ENCODE measurements at places on chromosomes 4 and X. TPM values are rescaled to one million over a fixed set of nuclear protein-coding genes. Genes with fewer than 3 reads are reported as not detected.

The NAA11 gene
- not detected for total RNA-seq

The ANAPC4 gene
- total RNA-seq: 26.1 TPM

The CDS1 gene
- 0.17 TPM for total RNA-seq

The IGSF1 gene
- not detected for total RNA-seq

The TLR1 gene
- total RNA-seq: 1.5 TPM

The UCP1 gene
- total RNA-seq: not detected

The POF1B gene
- total RNA-seq: 0.22 TPM

The ENOPH1 gene
- total RNA-seq: 69.2 TPM

The NCAPG gene
- total RNA-seq: 76.7 TPM

The EGF gene
- total RNA-seq: not detected

The VSIG1 gene
- total RNA-seq: 1.1 TPM

The DSPP gene
- not detected for total RNA-seq

The SLC25A43 gene
- 6.0 TPM for total RNA-seq

The SLC10A4 gene
- total RNA-seq: not detected

The PPBP gene
- total RNA-seq: not detected

The TLR3 gene
- not detected for total RNA-seq

The TRMT10A gene
- total RNA-seq: 8.9 TPM

The GPC4 gene
- total RNA-seq: not detected

The LRIT3 gene
- 0.14 TPM for total RNA-seq

The F8A2 gene
- total RNA-seq: not detected

The KCNE5 gene
- total RNA-seq: 0.24 TPM

The CYTL1 gene
- not detected for total RNA-seq

The TAPT1 gene
- 35.6 TPM for total RNA-seq

The COX7B2 gene
- total RNA-seq: not detected

The CACNA1F gene
- total RNA-seq: 0.74 TPM

The SPCS3 gene
- 185 TPM for total RNA-seq

The RAB33A gene
- 30.1 TPM for total RNA-seq

The CFI gene
- total RNA-seq: 0.46 TPM

The CCSER1 gene
- 0.19 TPM for total RNA-seq

The ZCCHC4 gene
- total RNA-seq: 10.6 TPM

The TBCK gene
- 22.0 TPM for total RNA-seq

The FGD1 gene
- total RNA-seq: 0.26 TPM

The CXCL10 gene
- total RNA-seq: 0.51 TPM

The TLR8 gene
- total RNA-seq: not detected

The FAM241A gene
- 3.5 TPM for total RNA-seq

The NRK gene
- not detected for total RNA-seq

The FAM9C gene
- total RNA-seq: not detected

The STIM2 gene
- 37.8 TPM for total RNA-seq

The MGARP gene
- not detected for total RNA-seq

The DGKK gene
- total RNA-seq: not detected

The CASP6 gene
- 18.4 TPM for total RNA-seq
